ENCODE measurements at places on chromosomes 5 and 9. TPM values are rescaled to one million over a fixed set of nuclear protein-coding genes. Genes with fewer than 3 reads are reported as not detected.

SLC1A3 gene
- 54.8 TPM for total RNA-seq

LECT2 gene
- total RNA-seq: not detected

DNAH5 gene
- 0.19 TPM for total RNA-seq

WWC1 gene
- 15.6 TPM for total RNA-seq

- no peak for DNase-seq
These were observed 307.7 kb downstream of the ADGRV1 start for GRCh38 chr5:90866333-90866732.

GRCh38 chr5:137741718-137742117 is 5.8 kb upstream of the KLHL3 start:
- DNase-seq: no peak

- DNase-seq: no peak
These were observed 3.9 kb downstream of the FRRS1L start for GRCh38 chr9:109163194-109163593.

DNA sequence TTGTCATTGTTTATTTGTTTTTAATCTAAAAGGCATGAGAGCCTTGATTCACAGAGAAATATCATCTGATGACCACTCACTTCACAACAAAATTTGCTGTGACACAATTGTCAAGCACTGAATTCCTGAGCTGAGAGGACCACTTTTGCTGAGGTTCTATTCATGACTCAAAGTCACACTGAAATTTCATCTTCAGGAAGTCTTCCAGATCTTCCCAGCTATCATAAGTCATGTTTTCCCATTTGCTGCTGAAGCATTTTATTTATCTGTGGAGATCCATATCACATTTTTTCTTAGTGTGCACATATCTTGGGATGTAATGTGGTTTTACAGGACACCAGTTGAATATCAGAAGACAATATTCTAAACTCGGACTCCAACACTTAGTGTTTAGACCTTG is 255.1 kb upstream of the TRIM32 start:
- DNase-seq: no peak

DNA sequence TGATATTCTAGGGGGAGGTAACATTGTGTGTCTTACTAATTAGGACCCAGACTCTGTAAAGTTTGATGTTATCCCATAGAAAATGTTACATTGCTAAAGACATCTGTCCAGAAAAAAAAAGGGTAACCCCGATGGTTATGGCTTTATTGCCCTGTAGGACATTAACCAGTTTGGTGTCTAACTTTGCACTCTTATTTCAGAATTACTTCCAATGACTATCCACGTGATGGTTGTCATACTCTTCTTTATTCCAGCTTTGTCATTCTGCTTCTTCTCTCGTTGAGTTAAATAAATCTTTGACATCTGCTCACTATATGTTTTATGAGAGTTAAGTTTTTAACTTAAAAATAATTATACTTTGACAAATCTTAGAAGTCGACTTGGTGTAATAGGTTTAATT is 180.4 kb upstream of the ANKRD55 start:
- DNase-seq: no peak

DNA sequence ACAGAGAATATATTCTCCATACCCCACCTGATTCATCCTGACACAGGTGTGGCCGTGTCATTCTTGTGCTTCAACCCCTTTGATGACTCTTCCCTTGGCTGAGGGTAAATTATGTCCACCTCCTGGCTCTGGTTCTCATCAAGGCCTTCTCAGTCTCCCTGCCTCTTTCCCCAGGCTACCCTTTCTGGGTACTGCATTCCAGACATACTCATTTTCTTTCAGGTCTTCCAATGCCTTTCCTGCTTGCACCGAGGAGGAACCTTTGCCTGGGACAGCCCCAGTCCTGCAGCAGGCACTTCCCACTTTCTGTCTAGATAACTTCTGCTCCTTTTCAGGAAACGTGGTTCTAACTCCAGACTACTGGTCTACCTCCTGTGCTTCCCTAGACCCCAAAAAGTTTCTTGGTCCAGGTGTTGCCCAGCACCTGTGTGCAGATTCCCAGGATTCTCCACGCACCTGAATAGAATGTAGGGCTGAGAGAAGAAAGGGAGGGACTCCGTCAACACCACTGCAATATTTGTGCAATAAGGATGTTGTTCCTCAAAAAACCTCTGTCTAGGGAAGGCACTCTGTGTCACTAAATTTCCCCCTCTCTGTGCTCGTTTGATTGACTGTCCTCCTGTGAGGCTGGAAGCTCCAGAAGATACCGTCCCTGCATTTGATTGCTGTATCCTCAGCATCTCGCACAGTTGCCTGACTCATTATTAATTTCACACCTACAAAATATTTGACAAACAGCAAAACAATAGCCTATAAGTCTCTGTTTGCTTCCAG is 255.4 kb upstream of the NFIL3 start:
- DNase-seq: no peak

DNA sequence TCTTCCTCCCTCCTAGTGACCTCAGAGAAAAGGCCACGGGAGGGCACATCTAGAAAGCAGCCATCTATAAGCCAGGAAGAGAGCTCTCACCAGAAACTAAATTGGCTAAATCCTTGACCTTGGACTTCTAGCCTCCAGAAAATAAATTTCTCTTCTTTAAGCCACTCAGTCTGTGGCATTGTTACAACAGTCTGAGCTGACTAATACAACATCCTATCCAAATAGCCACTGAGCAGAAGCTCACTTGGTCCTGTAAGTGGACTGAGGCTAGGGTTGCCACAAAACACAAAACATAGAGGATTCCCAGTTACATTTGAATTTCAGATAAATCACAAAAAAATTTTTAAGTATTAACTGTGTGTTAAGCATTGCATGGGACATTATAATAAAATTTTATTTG is 383.4 kb downstream of the MLLT3 start:
- DNase-seq: no peak

- no peak for DNase-seq
These were observed 39.1 kb upstream of the C5orf63 start for GRCh38 chr5:127112347-127112864.

GRCh38 chr9:70398145-70398556 is 16.3 kb downstream of the KLF9 start:
- DNase-seq: no peak
